ENCODE measurements at places on chromosomes 1 and 21.

GRCh38 chr1:223150443-223150842, 7.4 kb upstream of the TLR5 start:
- DNase-seq, result no peak

DNA sequence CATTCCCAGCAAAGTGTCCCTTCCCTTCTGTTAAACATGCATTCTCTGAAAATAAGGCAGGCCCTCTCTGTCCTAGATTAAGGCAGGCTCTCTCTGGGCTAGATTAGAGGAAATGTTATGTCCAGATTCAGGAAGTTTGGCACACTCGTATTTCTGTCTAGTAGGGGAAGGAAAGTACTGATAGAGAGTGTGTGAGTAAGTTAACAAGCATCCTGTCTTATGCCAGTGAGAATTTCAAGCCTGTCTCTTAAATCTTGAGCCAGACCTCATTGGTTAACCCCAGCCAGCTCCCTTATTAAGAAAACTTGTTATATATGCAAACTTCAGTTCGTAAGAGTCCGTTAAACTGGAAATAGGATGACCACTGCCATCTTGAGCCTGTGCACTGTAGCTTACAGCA, 31.6 kb downstream of the IGSF5 start:
- DNase-seq, result peak; percentile 43

- DNase-seq, result no peak
Observed at GRCh38 chr1:116277840-116278540, 95.1 kb upstream of the ATP1A1 start.

- DNase-seq, result peak; percentile 71
Observed at GRCh38 chr1:224503161-224504118, 68.8 kb upstream of the WDR26 start.

GRCh38 chr1:84996846-84997666, at the start of gene MCOLN2:
MCOLN2 (minus strand) TSS chr1:84997113; CDS start chr1:84996872, 241 bp downstream.
- no peak for DNase-seq
